ENCODE measurements at places on chromosomes 6 and 20.

- peak; percentile 64 for DNase-seq
Measured at GRCh38 chr6:98576791-98577190, 257.6 kb upstream of the POU3F2 start.

GRCh38 chr20:10002866-10003265, 31.9 kb upstream of the ANKEF1 start:
- DNase-seq: no peak

DNA sequence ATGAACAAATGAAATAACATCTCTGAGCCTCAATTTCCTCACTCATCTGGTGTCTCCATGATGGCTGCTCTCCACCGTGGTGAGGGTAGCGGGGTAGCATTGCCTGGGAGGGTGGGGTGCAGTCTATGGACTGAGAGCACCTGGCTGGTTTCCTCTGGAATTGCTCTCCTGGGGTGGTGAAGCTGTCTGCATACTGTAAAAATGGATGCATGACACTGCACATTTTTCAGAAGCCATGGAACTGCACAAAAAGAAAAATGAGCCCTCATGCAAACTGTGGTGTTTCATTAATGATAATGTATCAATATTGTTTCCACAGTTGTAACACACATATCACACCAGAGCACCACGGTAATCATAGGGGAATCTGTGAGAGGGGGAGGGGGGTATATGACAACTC, 12.1 kb upstream of the ITPR3 start:
- DNase-seq: no peak

GRCh38 chr6:105452376-105452775, 49.5 kb upstream of the PREP start:
- no peak for DNase-seq

DNA sequence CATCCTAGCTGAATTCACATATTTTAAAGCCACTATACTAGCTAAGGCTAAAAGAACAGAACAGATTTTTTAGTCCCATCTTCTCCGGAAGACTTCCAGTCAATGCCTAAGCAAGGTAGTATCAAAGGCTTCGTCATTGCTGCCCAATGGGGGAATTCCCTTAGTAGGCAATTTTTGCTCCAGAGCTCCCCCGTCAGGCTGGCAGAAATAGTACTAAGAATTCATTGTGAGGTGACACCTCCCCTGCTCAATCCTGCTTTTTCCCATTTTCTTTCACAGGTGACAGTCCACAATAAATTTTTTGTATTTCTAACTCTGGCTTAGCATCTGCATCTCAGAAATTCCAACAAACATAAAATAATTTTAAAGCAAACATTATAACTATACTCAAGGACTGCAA, 52.8 kb upstream of the SRSF6 start:
- DNase-seq: no peak

DNA sequence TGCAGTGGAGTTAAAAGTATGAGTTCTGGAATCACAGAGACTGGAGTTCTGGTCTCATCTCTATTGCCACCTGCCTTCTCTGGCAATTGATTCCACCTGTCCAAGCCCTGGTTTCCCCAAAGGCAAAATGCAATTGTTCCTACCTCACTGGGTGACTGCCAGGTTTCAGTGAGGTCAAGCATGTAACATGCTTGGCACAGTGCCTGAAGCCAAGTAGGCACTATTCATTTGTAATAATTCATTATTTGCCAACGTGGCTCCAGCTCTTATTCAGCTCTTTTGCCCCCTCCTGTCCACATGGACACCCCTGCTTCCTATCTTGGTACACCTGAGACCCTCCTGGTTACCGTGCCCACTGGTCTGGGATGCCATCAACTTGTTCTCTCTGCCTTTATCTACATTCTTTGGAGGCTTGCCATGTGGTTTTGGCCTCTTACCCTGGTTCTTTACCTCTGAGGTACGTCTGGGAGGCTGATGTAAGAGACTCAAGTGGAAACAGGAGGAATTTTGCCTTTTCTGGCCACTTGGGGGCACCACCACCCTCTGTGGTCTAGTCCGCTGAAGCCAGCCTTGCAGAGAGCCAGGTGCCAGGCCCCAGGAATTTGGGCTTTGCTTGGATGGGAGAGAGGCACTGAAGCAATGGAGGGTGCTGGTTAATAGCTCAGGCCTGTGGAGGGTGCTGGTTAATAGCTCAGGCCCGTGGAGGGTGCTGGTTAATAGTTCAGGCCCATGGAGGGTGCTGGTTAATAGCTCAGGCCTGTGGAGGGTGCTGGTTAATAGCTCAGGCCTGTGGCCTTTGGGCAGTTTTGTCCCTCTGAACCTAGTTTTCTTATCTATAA, 1.7 kb downstream of the KCNK15 start:
- DNase-seq: peak; percentile 66

DNA sequence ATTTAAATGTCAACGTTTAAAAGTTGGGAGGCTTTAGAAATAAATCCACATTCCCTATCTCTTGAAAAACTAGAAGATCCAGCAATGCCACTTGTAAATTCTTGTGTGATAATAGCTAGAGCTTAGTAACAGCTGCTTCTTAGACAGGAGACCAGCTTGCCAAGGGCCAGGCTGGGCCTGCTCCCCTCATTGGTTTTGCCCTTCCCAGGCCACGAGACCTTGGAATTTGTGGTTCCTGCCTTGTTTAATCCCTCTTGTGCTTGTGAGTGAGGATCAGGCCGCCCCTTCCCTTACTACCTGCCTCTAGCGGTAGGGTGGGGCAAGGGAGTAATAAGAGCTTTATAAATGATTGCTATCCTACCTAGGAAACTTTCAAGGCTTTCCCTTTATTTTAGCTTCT, 363.5 kb downstream of the SYNE1 start:
- DNase-seq: no peak

DNA sequence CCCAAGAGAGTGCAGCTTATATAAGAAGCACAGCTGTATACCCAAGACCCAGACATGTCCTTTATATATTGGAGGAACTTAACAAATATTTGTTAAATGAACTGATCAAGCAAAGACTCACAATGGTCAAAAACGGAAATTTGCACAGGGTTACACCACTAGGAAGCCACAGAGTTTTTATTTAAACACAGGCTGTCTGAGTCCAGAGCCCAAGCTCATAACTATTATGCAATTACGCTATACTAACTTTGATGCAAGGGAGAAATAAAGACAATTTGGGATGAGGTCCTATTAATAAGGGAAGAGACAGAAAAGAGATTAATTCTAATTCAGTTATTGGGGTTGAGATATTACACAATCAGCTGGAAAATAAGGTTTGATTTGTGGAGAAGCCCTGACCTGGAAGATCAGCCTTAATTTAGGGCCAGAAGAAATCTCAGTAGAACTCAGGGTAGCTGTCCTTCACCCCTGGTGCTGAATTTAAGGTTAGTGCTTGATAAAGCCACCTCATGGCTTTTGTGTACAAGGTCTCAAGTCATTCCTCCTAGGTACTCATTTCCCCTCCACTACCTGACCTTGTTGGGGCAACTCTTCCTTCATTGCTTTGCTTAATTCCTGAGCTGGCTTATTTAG, 10.5 kb upstream of the ZNF334 start:
- peak; percentile 13 for DNase-seq

DNA sequence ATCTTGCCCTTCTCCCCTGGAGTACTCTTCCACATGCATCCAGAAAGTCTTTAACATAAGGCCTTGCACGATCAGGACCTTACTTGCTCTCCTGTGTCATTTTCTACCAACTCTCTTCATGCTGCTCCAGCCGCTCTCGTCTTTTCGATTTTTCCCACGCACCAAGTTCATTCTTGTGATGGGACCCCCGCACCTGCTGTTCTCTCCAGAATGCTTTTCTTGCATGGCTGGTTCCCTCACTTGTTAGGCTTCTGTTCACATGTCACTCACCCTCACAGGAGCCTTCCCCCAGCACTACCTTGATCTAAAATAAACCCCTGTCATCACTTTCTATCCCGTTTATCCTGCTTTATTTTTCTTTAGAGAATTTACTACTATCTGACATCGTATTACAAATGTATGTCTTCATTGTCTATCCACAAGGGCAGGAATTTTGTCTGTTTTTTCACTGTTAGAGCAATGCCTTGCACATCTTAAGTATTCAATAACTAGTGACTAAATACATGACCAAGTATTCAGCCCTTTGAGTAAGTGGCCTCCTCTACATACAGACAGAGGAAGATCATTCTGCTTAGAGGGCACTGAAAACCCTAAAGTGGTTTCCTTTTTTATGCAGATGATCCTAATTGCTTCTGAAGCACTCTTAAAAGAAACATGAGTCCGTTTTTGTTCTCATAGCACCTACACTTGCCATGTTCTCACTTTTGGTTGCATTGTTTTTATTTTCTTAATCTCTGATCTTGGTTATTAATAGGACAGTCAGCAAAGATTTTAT, 166.9 kb downstream of the SLC16A10 start:
- DNase-seq: no peak

DNA sequence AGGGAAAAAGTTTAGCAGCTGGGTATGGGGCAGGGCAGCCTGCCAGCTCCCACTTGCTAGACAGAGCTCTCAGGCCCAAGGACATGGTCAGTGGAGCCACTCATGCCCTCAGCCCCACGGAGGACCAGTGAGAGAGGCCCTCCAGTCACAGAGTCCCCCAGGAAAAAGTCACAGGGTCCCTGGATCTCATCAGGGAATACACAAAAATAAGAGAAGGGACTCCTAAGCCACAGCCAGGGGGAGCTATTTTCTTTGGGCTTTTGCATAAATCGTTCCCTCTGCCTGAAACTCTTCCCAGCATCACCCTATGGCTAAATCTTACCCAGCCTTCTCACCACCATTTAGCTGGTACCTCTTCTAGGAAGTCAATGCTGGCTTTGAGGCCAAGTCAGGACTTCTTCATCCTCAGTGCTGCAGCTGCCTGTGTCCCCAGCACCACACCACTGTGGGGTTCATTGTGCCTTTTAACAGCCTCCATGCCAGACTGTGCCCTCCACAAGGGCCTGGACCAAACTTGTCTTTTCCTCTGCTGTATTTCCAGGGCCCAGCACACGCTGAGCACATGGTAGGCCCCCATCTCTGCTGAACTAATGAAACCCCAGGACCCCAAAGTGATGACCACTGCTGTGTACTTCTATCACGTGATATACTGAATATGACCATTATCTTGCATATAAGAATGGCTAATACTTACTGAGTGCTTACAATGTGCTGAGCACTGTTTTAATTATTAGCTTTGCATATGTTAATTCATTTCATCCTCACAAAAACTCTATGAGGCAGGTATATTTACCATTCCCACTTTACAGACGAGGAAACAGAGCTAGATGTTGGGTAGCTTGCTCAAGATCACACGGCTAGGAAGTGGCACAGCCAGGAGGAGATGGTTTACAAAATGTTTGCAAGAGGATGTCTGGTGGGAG, 2.0 kb downstream of the ZNF335 start:
- DNase-seq: peak; percentile 67

- no peak for DNase-seq
Measured at GRCh38 chr6:6177754-6178153, 142.7 kb downstream of the F13A1 start.

DNA sequence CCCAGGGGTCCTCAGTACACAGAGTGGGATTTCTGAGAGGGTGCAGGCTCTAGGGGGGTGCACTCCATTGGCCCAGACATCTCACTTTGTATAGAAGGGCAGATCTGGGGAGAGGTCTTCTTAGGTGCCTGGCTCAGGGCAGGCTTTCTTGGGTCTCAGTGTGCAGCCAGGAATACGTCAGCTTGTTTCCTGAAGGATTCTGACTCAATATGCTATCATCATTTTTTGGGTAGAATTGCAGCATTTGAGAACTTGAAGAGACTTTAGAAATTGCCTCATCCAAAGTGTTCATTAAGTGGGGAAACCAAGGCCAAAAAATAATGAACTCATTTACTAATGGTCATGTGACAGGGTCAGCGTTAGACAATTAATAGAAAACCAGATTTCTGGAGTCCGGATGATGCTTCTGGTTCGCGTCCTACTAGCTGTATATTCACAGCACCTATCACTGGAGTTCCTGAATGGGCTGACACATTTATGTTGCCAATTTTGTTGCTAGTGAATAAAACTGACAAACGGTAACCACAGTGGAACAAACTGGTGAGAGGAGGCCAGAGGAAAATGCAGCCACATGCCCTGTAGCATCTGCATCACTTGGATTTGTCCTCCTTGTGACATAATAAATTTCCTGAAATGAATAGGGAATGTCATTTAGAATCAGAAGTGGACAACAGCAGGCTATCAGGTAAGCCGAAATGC, 238.9 kb downstream of the TBC1D7 start:
- no peak for DNase-seq

DNA sequence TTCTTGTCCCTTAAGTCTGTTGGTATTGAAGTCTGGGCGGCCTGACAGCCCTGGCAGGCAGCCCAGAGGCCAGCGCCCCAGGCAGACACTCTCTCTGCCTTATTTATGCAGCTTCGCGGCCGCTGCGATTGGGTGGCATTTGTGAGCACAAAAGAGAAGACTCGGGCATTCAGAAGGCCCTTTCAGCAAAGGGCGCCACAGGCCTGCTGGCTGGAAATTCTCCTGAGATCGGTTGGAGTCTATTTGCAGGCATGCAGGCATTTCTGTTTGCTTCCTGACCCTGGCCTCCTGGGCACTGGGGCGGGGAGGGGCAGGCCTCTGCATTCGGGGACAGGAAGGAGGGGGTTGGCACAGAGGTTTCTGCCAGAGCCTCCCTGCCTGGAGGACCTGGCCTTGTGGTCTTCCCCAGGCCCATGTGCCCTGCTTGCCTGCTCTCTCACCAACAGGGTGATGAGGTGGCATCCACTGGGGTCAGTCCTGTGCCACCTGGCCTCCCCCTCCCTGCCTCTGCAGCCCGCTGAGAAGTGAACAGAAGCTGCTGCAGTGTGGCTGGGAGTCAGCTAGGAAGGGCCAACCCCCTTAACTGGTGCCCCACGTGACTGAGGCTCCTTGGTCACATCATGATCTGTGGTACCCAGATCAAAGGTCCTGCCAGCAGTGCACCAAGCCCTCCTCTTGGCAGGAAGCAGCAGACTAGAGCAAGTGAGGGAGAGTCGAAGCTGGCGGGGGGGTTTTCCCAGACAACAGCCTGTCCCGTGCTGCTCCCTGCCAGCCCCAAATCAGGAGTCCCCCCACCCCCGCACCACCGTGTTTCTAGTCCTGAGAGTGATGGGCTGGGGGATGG, 16.6 kb upstream of the CCDC167 start:
- DNase-seq: peak; percentile 28

DNA sequence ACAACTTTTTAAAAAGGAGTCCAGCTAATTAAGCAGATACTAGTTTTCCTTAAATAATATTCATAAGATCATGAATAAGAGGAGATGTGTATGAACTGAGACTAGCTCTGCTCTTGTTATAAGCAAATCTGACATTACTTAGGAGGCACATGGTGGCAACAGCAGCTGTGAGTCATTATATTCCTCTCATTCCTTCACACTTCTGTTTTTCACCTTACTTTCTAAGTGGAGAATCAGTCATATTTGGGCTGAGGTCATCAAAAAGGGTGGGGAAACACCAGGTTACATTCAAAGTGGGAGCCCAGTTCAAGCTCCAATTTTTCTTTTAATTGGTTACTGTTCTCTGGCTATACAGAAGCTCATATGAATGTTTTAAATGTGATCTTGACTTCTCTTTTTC, 6.0 kb upstream of the RIPPLY2 start:
- no peak for DNase-seq

GRCh38 chr6:89385156-89385667, 26.9 kb downstream of the RRAGD start:
- peak; percentile 22 for DNase-seq

- peak; percentile 46 for DNase-seq
Measured at GRCh38 chr20:23125625-23126191, 39.6 kb upstream of the CD93 start.
